ENCODE measurements at places on chromosomes 7 and 10. TPM values are rescaled to one million over a fixed set of nuclear protein-coding genes. Genes with fewer than 3 reads are reported as not detected.

GRCh38 chr10:122237331-122237990 is 33.6 kb upstream of the BTBD16 start:
- no peaks in the 10 kb centered on the region for H3K27me3 ChIP-seq
- peaks cover 32% of the 10 kb centered on the region for H3K4me1 ChIP-seq
- H3K4me3 ChIP-seq: no peak overlapping the region
- no peak for DNase-seq

- no peaks in the 10 kb centered on the region for H3K27me3 ChIP-seq
- no peak overlapping the region for H3K27ac ChIP-seq
- no peak for DNase-seq
- H3K4me1 ChIP-seq: no peaks in the 10 kb centered on the region
- no peak overlapping the region for H3K4me3 ChIP-seq
Measured at GRCh38 chr10:84987039-84987438, 658.6 kb downstream of the CCSER2 start.

DNA sequence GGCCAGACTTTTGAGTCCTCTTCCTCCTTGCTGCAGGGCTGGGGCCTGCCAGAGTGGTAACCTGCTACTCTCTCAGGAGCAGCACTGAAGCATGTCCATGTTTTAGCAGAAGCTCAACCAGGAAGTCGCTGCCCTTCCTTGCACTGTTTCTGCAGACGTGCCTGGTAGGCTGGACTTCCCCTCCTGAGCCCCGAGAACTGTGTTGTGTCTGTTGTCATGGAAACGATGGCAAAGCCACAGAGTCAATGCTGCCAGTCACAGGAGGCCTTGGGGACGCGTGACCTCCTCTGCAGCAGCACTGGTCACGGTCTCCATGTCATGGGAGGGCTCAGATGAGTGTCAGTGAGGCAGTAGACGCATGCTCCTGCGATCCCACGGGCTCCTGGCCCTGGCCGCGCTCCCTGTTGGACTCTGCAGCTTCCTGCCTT is 145.5 kb downstream of the FANK1 start:
- DNase-seq: no peak
- H3K27ac ChIP-seq: no peak overlapping the region
- H3K36me3 ChIP-seq: no peaks in the 10 kb centered on the region
- H3K27me3 ChIP-seq: no peaks in the 10 kb centered on the region
- H3K4me3 ChIP-seq: no peak overlapping the region
- H3K4me1 ChIP-seq: no peaks in the 10 kb centered on the region

DNA sequence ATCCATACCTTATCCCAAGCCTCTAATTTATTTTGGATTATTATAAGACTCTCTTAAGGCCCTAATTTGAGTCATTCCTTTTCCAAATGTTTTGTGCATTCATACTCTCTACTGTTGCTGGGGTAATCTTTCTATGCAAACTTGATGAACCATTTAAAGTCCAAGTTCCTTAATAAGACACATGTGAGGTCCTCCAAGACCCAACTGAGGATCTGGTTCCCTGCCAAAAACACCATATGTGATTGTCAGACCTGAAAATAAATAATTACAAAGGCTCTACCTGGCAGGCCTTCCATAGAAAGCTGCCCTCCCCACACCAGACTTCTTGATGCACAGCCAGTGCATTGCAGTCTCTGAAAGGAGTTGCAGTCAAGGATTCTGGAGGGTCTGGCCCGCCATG is 257.9 kb upstream of the AKR1E2 start:
- no peaks in the 10 kb centered on the region for H3K36me3 ChIP-seq
- no peak overlapping the region for H3K27ac ChIP-seq
- no peaks in the 10 kb centered on the region for H3K4me1 ChIP-seq
- H3K4me3 ChIP-seq: no peak overlapping the region

The LDB3 gene
- 0.04 TPM for total RNA-seq

- no peaks in the 10 kb centered on the region for H3K4me1 ChIP-seq
- H3K27ac ChIP-seq: no peak overlapping the region
- H3K36me3 ChIP-seq: no peaks in the 10 kb centered on the region
- H3K27me3 ChIP-seq: no peaks in the 10 kb centered on the region
Measured at GRCh38 chr10:126179637-126180036, 208.6 kb downstream of the ADAM12 start.

The HOXA1 gene
- total RNA-seq: 1.4 TPM

GRCh38 chr10:30190577-30191552 is 131.5 kb upstream of the JCAD start:
- H3K4me3 ChIP-seq: no peak overlapping the region
- no peak for DNase-seq
- no peak overlapping the region for H3K27ac ChIP-seq
- H3K27me3 ChIP-seq: no peaks in the 10 kb centered on the region
- H3K36me3 ChIP-seq: no peaks in the 10 kb centered on the region
- peaks cover 9% of the 10 kb centered on the region for H3K4me1 ChIP-seq

GRCh38 chr7:30996883-30997282 is 33.1 kb downstream of the GHRHR start:
- no peak overlapping the region for H3K27ac ChIP-seq
- H3K27me3 ChIP-seq: 0 out of 2 replicates have a peak, but pooled peaks cover 16% of the 10 kb centered on the region
- no peaks in the 10 kb centered on the region for H3K4me1 ChIP-seq
- DNase-seq: peak; percentile 25
- H3K4me3 ChIP-seq: no peak overlapping the region

GRCh38 chr10:72615970-72616369 is 9.9 kb downstream of the MICU1 start:
- DNase-seq: no peak
- no peaks in the 10 kb centered on the region for H3K27me3 ChIP-seq
- no peak overlapping the region for H3K27ac ChIP-seq
- H3K36me3 ChIP-seq: no peaks in the 10 kb centered on the region

The HOXA7 gene
- total RNA-seq: 2.6 TPM

DNA sequence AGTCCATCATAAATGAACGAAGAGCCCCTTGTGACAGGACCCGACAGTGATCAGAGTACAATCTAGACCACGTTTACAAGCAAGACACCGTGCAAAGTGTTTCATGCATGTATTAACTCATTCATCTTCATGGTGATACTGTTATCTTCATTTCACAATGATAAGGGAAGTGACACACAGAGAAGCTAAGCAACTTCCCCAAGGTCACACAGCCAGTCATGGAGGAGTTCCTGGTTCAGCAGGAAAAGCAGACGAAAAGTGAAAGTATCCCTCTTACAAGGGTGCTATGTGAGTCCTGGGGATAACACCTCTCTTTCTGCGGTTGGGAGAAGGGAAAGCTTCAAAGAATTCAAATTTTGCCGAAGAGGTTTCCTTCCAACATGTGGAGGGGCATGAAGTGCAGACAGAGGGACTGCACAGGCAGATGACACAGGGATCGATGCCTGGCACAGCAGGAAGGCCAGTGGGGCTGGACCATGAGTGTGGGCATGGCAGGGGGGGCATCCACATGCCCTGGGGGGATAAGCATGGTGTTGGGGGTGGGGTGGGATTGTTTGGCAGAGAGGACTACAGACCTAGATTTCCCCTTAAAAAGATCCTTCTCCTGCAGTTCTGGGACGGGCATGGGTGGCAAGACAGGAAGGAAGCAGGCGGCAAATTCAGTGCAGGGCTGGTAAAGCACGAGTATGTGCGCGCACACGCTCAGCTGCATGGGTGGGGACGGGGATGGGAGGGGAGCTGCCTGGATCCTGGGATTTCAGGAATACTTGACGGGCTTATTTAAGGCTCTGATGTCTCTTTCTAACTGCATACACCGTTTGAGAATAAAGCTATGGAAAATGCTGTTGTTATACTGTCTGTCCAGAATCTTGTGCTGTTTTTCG is 33.5 kb upstream of the DDC start:
- DNase-seq: no peak
- no peak overlapping the region for H3K27ac ChIP-seq
- H3K36me3 ChIP-seq: peaks cover 6% of the 10 kb centered on the region
- no peaks in the 10 kb centered on the region for H3K4me1 ChIP-seq
- H3K4me3 ChIP-seq: no peak overlapping the region
- H3K27me3 ChIP-seq: no peaks in the 10 kb centered on the region

GRCh38 chr7:33458581-33458980 is 329.2 kb downstream of the BBS9 start:
- H3K4me3 ChIP-seq: no peak overlapping the region
- H3K36me3 ChIP-seq: no peaks in the 10 kb centered on the region
- no peaks in the 10 kb centered on the region for H3K4me1 ChIP-seq
- no peak for DNase-seq
- no peaks in the 10 kb centered on the region for H3K27me3 ChIP-seq

The TRIM74 gene
- total RNA-seq: 0.23 TPM

DNA sequence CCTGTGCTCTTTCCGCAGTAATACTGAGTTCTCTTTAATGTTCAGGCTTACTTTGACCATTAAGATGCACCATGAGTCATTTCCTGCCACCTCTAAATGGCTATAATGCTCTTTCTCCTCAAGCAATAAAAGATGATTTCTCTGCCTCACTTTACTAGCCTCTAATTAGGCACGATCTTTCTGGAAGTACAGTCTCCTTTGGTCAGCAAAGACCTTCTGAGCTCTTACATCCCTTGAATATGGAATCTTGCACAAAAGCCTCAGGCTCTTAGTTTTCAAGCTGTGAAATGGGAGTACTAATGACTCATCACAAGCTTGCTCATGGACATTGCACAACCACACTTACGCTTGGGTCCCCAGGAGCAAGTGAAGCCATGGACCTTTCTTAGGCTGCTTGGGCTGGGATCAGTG is 85.9 kb downstream of the FRMD4A start:
- H3K27me3 ChIP-seq: no peaks in the 10 kb centered on the region
- no peak overlapping the region for H3K4me3 ChIP-seq
- H3K4me1 ChIP-seq: peaks cover 8% of the 10 kb centered on the region

GRCh38 chr10:122253605-122254004 is 17.5 kb upstream of the BTBD16 start:
- H3K36me3 ChIP-seq: peaks cover 3% of the 10 kb centered on the region
- H3K27ac ChIP-seq: no peak overlapping the region
- no peak overlapping the region for H3K4me3 ChIP-seq
- H3K4me1 ChIP-seq: no peaks in the 10 kb centered on the region
- no peaks in the 10 kb centered on the region for H3K27me3 ChIP-seq
- DNase-seq: no peak

DNA sequence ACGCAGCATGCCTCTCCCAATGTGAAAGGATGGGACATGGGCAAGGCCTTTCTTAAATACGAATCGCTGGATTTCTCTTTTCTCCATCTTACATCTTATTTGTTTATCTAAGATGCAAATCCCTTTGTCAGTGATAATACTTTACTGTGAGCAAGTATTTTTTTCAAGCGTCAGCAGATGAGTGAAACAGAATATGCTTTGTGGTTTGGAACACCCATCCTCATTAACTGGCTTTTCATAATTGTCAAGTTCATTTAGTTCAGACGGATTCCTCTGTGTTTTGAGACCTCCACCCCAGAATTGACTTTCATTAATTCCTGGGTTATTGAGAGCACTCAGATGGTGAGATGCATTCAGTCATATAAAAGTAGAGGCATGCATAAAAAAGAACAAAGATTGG is 149.8 kb downstream of the NSUN6 start:
- 0 out of 2 replicates have a peak, but pooled peaks cover 8% of the 10 kb centered on the region for H3K4me1 ChIP-seq
- DNase-seq: no peak
- H3K4me3 ChIP-seq: peak overlapping the region; percentile 55
- no peaks in the 10 kb centered on the region for H3K27me3 ChIP-seq

GRCh38 chr10:986881-987619 is 1.2 kb upstream of the GTPBP4 start:
- H3K27ac ChIP-seq: peak overlapping the region; percentile 32
- H3K27me3 ChIP-seq: no peaks in the 10 kb centered on the region
- no peaks in the 10 kb centered on the region for H3K36me3 ChIP-seq
- H3K4me3 ChIP-seq: peak overlapping the region; percentile 98
- DNase-seq: peak; percentile 42
- H3K4me1 ChIP-seq: peaks cover 14% of the 10 kb centered on the region

DNA sequence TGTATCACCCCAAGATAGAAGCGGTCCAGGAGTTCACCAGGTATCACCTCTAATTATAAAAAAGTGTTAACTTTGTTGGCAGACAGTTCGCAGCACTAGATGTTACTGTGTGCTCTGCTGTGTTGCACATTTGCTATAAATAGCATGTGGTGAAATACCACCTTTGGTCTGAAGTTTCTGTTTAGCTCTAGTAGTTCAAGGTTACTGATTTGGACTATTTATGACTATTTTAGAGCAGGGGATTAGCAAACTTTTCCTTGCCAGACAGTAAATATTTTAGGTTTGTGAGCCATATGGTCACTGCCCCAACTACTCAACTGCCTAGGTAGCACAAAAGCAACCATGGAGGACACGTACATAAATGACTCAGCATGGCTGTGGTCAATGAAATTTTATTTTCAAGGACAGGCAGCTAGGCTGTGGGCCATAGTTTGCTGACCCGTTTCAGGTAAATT is 16.5 kb downstream of the DENND10 start:
- no peaks in the 10 kb centered on the region for H3K36me3 ChIP-seq
- no peak overlapping the region for H3K4me3 ChIP-seq
- H3K27me3 ChIP-seq: no peaks in the 10 kb centered on the region

- no peaks in the 10 kb centered on the region for H3K4me1 ChIP-seq
- H3K36me3 ChIP-seq: no peaks in the 10 kb centered on the region
- no peak for DNase-seq
- no peak overlapping the region for H3K4me3 ChIP-seq
- H3K27me3 ChIP-seq: peaks cover 81% of the 10 kb centered on the region
Measured at GRCh38 chr7:45230083-45230482, 72.5 kb downstream of the RAMP3 start.

- H3K36me3 ChIP-seq: no peaks in the 10 kb centered on the region
- no peaks in the 10 kb centered on the region for H3K27me3 ChIP-seq
- H3K4me3 ChIP-seq: no peak overlapping the region
- no peak overlapping the region for H3K27ac ChIP-seq
Measured at GRCh38 chr10:6119962-6120361, 31.1 kb downstream of the RBM17 start.

DNA sequence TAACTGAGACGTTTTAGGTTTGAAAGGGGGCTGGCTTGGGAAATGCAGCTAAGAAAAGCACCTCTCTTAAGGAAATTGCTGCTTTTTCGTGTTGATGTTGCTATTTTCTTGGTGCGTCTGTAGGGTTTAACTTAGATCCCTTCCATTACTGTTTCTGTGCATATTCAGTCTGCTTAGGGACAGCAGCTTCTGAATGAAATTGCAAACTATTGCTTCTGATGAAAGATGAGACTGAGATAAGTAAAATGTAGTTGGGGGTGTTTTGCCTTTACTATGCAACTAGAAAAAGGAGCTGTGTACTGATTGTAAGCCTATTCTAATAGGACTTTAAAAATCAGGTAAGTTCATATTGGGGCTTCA is 772 bp downstream of the HDAC9 start:
- H3K27me3 ChIP-seq: no peaks in the 10 kb centered on the region
- H3K36me3 ChIP-seq: no peaks in the 10 kb centered on the region
- no peak overlapping the region for H3K27ac ChIP-seq
- H3K4me3 ChIP-seq: no peak overlapping the region
- no peak for DNase-seq

GRCh38 chr10:4243651-4244050 is 458.6 kb upstream of the KLF6 start:
- peaks cover 46% of the 10 kb centered on the region for H3K4me1 ChIP-seq
- DNase-seq: peak; percentile 83
- H3K4me3 ChIP-seq: peak overlapping the region; percentile 60

The OGDHL gene
- total RNA-seq: 2.6 TPM

GRCh38 chr7:24980534-24981170 is 674 bp upstream of the OSBPL3 start:
- peak overlapping the region; percentile 72 for H3K4me3 ChIP-seq
- H3K36me3 ChIP-seq: no peaks in the 10 kb centered on the region
- H3K27me3 ChIP-seq: no peaks in the 10 kb centered on the region
- peak overlapping the region; percentile 62 for H3K27ac ChIP-seq
- no peak for DNase-seq
